Activated gamma-delta T cell treated with anti-CD3 and anti-CD28 coated beads, Interleukin-2, amount 50 U/mL, for 16 hours (primary cell): ENCODE measurements at places on chromosomes 2 and 18.

GRCh38 chr18:45653090-45653489 is 37.8 kb downstream of the SLC14A2 start:
- no peak for DNase-seq

- DNase-seq = no peak
These were observed 154.8 kb upstream of the FHL2 start for GRCh38 chr2:105553538-105554196.

DNA sequence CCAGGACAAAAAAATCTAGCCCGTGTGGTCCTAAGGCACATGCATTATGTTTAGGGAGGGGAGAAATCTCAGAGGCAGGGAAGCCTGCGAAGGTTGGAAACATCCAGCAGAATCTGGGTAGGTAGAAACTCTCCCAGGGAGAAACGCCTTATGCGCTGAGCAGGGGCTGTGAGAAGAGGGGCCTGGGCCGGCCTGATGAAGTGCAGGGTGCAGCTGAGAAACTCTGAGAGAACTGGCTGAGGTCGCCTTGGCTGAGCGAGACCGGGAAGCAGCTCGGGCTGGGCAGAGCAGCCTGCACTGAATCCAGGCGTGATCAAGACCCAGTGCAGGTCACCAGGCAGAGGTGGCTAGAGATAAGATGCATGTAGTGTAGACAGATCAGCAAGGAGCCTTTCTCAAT is 15.1 kb downstream of the CHMP1B start:
- DNase-seq = no peak

- no peak for DNase-seq
These were observed 301.6 kb upstream of the GULP1 start for GRCh38 chr2:187989925-187990623.

GRCh38 chr2:69847068-69847828 is 17.8 kb downstream of the GMCL1 start:
- DNase-seq = no peak

DNA sequence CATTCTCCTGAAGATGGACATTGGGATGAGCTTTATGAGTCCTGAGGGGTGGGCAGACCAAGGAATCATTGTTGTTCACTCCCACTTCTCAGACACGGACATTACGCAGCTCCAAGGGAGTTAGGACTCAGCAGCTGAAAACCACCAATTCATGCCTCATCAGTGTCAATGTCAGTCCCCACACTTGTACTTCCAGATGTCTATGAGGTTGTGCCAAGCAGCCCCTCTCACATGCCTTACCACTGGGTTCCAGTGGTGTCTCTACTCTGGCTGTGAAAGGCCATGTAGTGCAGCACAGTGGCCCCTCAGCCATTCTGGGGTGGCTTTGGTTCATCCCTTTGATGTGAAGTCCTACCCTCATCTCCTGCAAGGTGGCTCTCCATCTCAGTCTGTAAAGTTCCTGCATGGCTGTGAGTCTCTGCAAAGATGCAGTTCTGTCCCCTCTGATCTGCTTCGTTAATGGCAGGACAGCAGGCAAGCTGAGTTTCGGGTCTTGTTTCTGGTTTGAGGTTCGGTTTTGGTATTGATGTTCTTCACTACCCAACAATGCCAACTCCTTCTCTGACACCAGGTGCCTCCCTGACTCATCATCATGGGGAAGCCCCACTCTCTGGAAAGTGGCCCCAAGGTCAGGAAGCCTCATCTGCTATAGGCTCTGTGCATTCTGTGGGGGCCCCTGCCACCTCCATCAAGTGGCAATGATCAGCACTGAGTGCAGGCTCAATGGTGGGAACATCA is 14.0 kb upstream of the COL6A3 start:
- peak; percentile 34 for DNase-seq

DNA sequence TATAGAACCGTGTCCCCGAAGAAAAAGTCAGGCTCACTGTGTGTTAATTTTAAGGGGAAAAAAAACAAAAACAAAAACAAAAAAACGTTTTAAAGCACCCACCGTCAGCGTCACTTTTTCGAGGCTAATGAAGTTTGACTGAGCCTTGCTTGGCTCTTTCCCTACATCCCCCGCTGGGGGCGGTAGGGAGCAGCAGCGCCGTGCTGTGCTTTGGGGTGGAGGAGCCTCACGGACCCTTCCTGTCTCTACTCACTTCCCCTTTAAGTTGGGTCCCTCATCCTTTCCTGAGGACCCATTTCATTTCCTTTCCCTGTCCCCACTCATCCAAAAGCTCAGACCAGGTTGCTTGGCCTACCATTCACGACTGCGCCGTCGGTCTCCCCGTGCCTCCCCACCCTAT is 82.8 kb upstream of the RPL31 start:
- DNase-seq = no peak

GRCh38 chr2:63590626-63591408 is 2.1 kb downstream of the MDH1 start:
- no peak for DNase-seq
